Activated T-helper 1 cell treated with anti-CD3 and anti-CD28 coated beads, Interleukin-2, amount 50 U/mL, for 16 hours (primary cell): ENCODE measurements at places on chromosomes 4 and X.

- no peak for DNase-seq
Measured at GRCh38 chrX:107542500-107542899, 85.8 kb upstream of the PRPS1 start.

- DNase-seq = no peak
Measured at GRCh38 chr4:117010671-117011070, 74.7 kb downstream of the TRAM1L1 start.

- no peak for DNase-seq
Measured at GRCh38 chr4:11469650-11470437, 41.1 kb upstream of the HS3ST1 start.

DNA sequence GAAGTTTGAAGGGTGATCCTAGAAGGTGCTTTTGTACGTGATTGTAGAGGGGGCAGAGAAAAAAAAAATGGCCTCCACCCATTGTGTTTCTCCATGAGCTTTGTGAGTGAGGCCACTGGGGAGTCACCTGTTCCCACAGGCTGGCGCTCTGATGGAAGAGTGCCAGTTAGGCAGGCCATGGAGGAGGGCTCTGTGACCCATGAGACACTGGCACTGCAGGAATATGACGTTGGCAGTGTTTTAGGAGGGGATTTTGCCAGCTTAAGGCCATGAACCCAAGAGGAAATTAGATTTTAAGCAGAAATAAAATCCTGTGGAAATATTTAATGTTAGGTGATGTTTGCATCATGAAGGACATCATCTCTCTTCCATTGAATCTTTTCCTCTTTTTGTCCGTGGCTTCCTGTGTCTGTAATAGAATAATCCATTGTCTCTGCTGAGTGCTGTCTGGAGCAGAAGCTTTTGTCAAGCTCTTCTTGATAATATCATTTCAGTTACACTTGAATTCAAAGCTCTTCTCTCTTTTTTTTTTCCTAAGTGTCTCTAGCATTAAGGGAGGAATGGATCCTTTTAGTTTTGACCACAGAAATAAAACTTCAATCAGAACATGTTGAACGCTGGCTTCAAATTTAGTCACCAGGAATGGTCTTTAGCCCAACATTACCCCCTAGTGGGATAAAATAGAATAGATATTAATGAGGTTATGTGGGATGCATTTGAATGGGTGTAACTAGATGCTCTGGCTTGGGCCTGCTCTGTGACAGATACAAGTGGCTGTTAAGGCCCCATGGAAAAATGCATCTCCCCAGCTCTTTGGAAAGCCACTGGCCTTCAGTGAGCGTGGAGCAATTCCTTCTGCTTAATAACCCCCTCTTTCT, 41.0 kb upstream of the UCP1 start:
- DNase-seq = no peak

- DNase-seq = no peak
Measured at GRCh38 chrX:56763556-56764152, 34.6 kb downstream of the NBDY start.

GRCh38 chrX:76893930-76894329, 466.4 kb downstream of the MAGEE1 start:
- DNase-seq = no peak

GRCh38 chr4:7629501-7630254, 194.9 kb upstream of the PSAPL1 start:
- DNase-seq = no peak

DNA sequence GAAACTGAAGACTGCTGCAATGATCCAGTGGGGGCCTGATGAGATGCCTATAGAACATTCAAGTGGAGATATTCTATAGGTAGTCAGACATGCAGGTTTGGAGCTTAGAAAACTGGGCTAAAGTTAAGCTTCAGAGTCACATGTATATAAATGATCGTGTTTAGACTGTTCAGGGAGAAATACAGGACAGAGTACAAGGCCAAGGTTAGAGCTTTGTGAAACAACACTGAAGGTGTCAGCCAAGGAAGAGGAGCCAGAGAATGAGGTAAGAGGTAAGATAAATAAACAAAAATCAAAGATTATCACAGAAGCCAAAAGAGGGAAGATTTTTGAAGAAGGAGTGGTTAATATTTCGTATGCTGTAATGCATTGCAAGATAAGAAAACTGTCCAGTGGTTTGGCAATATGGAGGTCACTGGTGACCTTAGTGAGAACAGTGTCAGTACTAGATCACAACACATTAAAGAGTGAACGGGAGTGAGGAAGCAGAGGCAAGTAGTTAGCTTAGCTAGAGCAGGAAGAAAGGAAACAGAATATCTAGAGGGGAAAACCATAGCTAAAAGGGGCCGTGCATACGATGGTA, 58.0 kb upstream of the KLHL13 start:
- DNase-seq = no peak

DNA sequence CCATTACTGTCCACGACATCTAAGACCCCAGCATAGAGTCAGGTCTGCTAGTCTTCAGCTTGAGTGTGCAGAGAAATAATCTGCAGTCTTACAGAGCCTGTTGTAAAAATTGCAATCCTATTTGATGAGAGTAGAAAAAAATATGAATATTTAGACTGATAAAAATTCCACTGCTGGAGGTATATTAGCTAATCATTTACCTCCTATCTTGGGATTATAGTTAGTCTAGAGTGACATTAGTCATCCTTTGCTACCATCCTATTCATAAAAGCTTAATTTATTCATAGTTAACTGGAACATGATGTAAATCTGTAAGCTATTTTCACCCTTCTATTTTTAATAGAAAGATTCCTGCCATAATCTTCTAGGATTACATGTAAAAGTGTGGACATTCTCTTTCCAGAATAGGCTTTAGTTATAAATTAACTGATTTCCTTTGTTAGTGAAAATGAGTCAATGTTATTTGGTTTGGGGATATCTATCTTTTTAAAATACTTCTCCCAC, 26.7 kb downstream of the C4orf54 start:
- no peak for DNase-seq
